ENCODE measurements at places on chromosomes 12 and 14.

GRCh38 chr12:753611-754472 lies 1.5 kb downstream of the WNK1 start:
- no peak for DNase-seq

- no peak for DNase-seq
Observed at GRCh38 chr12:112214064-112214463, 88.7 kb downstream of the TRAFD1 start.

GRCh38 chr12:119412811-119413794 lies 78.6 kb downstream of the CCDC60 start:
- no peak for DNase-seq

DNA sequence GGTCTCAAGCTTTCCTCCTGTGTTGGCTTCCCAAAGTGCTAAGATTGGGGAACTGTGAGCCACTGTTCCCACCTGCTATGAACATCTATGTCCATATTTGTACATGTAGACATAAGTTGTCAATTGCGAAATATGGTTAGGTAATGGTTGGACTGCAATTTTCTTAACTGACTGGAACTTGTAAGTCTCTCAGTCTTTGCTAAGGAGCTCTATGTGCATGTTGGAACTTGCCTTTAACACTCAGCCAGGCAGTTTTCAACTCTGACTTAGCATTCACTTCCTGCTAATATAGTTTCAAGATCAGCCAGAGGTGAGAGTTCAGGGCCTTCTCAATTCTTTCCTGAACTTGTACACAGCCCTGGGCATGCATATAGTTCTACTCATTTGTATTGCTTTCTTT lies 44.5 kb upstream of the EEA1 start:
- DNase-seq, result no peak

DNA sequence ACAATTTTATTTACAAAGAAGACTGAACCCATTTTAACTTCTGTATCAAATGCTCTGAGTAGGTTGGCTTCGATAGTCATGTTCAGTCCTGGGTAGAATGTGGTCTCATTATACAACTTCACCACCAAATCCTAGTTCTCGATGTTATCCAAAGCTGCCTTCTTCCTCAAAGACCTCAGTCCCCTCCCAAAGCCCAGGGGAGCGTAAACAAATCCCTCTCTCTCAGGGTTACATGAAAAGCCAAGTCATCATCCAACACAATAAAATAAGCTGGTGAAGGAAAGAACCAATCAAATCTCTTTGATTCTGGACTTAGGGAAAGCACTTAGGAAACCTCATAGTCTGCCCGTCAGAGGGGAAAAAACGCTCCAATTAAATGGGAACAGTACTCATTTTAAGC lies 9.1 kb downstream of the PTCSC3 start:
- DNase-seq, result no peak

DNA sequence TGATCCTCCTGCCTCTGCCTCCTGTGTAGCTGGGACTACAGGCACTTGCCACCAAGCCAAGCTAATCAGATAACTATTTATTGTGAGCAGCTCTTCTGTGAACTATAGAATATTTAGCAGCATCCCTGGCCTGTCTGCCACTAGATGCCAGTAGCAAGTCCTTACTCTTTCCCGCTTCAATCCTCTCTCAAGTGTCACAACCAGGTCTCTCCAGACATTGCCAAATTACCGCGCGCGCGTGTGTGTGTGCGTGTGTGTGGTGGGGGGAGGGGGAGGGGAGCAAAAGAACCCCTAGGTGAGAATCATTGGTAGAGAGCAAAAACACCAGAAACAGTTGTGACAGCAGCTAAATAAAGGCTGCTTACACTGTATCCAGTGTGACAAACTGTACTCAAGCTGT lies 49.9 kb downstream of the PPP2R5E start:
- no peak for DNase-seq

GRCh38 chr12:113899561-113900471 lies 66.3 kb downstream of the RBM19 start:
- no peak for DNase-seq

DNA sequence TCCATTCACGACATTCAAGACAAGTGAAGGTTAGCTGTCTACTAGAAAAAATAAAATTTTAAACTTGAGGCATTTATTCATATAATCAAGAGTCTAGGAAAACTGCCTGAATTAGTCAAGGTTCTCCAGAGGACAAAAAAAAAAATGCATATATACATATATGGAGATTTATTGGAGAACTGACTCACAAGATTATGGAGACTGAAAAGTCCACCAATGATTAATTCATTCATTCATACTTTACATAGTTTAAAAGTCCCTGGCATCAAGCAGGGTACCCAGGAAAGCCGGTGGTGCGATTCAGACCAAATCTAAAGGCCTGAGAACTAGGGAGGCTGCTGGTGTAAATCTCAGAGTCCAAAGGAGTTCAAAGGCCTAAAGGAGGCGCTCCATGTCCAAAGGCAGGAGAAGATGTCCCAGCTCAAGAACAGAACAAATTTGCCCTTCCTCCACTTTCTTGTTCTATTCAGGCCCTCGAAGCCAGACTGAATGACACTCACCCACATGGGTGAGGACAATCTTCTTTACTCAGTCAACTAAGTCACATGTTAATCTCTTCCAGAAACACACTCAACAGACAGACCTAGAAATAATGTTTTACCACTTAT lies 64.3 kb downstream of the ANKS1B start:
- no peak for DNase-seq

GRCh38 chr14:92613008-92613658 lies 99.6 kb downstream of the RIN3 start:
- DNase-seq, result no peak

DNA sequence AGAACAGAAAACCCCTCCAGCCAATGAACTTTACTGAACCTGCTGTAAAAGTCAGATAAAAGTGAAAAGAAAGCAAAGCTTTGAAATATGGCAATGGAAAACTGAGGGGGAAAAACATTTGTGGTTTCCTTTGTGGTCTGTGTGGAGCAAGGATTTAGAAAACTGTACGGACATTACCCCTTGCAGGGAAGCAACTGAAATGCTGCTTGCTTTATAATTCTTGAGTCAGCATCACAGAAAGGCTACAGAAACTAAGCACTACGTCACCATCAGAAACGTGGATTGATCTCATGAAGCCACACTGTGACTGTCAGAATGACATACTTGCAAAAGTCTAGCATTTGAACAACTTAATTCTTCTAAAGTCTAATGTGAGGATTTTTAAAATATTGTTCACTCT lies 2.4 kb upstream of the KCNC2 start:
- no peak for DNase-seq

DNA sequence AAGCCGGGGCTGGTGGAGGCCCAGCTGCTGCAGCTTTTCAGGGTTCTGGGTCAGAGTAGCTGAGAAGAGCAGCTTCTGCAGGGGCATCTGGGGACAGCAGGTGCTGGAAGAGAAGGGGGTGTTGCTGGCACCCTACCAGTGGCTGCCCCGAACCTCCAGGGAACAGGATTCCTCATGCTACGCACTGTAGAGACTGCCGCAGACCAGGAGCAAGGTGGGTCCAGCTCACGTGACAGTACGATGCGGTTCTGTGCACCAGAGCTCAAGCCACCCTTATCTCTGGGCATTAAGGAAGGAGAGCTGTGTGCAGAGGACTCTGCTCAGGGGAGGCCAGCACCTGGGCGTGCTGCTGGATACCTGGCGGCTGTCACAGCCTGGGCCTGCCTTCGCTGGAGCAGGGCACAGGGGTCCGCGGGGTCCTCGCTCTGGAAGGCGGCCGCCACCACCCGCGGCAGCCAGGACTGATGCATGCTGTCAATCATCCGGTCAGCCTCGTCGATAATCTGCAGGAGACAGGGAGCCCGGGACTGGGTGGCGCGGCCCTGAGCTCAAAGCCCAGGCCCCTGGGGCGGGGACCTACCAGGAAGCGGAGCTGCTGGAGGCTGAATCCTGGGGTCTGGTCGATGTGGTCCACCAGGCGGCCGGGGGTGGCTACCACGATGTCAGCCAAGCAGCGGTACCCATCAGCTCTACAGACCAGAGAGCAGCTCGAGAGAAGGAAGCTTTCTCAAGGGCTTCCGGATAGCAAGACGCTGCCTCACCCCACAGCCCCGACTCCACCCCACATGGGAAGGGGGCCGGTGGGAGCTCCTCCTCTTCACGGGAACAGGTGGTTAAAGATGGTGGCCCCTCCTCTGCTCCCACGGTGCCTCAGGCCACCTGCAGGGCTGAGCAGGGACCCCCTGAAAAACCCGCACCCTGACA lies 2.9 kb downstream of the DDX51 start:
- DNase-seq, result no peak

DNA sequence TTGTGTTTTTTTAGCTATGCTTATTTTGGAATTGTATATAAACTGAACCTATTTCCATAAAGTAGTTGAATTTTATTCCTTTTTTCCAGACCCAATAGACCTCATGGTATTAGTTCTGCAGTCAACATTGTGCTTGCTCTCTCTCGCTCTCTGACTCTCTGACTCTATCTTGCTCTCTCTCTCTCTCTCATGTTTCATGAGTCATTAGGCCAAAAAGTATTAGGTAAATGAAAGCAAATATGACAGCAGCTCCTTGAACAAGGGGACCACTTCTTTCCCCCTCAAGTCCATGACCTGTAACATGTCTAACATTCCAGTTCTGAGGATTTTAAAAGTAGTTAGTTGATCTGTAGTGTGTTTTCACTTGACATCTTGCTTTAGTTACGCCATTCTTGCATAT lies 14.0 kb upstream of the C12orf71 start:
- no peak for DNase-seq

DNA sequence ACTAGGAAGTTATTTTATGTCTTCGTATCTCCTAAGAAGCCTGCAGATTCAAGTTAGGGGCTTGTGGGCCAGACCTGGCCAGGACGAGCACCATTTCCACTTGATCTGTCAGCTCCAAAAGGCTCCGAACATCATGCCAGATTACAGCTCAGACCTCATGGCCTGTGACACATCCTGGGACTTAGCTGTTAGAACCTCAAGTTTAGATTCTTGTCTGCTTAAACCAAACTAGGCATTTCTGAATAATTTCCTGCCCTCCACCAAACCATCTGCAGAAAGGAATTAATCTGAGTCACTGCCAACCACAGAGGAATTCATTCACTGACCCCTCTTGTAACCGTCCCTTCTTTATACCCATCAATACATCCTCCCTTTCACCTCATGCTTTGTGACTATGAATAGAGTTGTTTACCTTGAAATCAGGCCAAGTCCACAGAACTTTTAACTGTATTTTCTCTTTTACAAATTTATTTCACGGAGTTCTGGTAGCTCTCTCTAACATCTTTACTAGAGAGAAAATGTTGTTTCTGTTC lies 120.3 kb downstream of the FBXL14 start:
- DNase-seq, result no peak

GRCh38 chr12:102763471-102763870 lies 153.6 kb downstream of the PAH start:
- DNase-seq, result no peak

- DNase-seq, result no peak
Observed at GRCh38 chr12:102321305-102322082, 123.9 kb upstream of the PMCH start.

DNA sequence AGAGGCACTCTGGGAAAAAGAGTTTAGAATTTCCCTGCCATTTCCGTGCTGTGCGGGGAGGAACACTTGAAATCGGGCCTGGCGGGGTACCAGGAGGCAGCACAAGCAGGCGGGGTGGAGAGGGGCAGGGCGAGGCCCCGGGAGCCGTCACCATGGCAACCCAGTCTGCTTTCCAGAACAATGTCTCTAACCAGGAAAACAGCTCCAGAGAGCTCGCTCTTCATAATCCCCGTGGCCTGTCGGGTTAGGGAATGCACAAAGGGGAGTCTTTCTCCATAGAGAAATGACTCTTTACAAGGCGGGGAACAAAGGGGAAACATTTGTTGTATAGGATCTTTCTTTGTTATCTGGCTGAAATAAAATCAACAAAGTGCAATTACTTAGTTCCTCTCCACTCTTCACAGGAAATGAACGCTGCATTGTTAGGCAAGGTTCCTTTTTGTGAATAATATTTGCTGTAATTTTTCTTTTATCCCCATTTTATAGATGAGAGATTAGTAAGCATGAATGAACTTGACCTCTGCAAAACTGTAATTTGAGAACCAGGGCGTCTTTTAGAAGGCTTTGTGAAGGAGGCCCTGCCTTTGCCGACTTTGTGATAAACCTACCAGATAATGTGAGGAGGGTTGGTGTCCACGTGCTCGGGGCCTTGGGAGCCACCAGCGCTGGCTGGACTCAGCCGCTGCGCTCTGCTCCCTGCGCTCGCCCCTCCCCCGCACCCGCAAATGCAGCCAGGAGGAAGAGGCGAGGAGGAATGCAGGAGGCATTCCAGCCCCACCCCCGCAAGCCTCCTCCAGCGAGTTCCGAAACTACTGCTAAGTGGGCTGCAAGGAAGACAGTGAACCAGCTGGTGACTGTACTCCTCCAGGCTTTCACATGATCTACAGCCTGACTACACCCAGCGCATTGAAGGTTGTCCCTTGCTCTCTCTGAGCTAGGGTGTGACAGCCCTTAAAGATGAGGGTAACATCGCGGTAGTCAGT lies 105.2 kb upstream of the ATF7IP start:
- DNase-seq, result no peak

DNA sequence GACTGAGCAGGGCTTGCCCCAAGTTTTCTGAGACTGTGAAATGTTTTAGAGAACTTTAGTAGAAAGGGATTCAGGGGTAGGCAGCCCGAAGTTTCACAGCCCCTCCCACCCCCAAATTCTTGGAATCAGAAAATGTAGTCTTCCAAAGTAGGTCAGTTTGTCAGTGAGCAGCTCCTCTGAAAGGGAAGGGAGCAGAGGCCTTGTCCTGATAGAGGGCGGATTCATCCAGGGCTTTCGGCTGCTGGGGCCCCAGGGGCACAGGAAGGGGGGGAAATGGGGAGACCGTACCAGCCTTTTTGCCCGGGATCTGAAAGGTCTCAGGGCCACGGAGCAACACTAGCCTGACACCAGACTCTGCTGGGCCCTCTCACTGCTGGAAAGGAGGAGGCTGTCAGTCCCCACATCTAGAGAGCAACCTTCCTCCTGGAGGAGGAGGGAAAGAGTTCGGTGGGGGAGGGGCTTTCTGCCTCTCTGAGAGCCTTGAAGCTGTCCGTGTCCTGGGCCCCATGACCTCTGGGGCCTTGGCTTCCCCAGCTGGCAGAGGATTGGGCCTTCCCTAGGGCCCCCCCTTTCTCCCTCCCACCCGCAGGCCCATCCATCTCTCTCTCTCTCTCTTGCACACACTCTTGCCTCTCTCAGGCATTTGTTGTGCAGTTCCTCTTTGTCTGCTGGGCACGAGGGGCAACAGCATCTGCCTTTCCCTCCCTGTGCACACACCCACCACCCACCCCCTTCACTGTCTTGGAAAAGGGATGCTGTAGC lies at the start of gene IKZF4:
IKZF4 (plus strand) TSS at position 621 of the 762 bp plus-strand sequence. CDS start 451 bp downstream, outside the sequence.
- DNase-seq, result no peak
